ENCODE measurements at places on chromosomes 5 and 9.

DNA sequence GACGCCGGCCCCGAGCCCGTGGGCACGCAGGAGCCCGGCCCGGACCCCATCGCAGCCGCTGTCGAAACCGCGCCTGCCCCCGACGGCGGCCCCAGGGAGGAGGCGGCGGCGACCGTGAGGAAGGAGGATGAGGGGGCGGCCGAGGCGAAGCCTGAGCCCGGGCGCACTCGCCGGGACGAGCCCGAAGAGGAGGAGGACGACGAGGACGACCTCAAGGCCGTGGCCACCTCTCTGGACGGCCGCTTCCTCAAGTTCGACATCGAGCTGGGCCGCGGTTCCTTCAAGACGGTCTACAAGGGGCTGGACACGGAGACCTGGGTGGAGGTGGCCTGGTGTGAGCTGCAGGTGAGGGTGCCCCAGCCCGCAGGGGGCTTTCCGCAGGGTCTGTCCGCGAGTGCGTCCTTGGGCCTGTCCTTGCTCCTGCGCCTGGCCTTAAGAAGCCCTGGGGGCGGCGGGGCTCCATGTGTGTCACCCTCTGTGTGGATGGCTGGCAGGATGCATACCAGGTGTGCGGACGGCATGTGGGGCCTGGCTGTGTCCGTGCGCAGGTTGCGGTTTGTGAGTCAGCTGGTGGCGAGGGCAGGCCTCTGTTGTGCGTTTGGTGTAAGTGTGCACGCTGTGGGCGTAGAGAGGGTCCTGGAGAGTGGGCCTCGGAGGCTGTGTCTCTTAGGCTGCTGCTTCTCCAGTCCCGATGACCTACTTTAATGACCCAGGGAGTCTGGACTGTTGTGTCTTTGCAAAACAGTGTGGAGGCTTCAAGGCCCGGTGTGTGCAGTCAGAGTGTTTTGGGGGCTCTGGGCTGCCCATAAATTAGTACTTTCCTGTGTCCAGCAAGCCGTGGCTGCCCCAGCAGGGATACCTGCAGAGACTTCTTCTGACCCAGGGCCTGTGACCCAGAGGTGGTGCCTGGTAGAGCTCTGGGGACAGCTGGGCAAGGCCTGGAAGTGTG lies 1.6 kb downstream of the WNK2 start:
- no peak overlapping the region for H3K4me3 ChIP-seq
- DNase-seq, result no peak
- no peaks in the 10 kb centered on the region for H3K36me3 ChIP-seq

DNA sequence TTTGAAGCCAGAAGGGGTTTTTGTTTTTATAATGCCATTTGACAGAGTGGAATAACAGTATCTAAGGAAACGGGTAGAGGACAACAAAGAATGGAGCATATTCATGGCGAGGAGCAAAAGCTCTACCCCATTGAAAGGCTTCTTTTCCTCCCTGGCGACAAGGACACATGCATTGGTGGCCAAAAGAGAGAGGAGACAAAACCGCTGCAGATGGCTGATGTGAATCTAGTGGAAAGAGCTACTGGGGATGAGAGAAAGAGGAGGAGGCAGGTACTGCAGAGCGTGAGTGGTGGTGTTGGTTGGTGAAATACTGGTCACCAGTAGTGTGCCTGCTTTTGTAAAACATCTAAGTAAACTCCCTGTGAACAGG lies 491 bp downstream of the APC start:
- peaks cover 4% of the 10 kb centered on the region for H3K4me1 ChIP-seq
- no peak overlapping the region for H3K27ac ChIP-seq
- no peaks in the 10 kb centered on the region for H3K36me3 ChIP-seq
- no peak for DNase-seq

- peaks cover 26% of the 10 kb centered on the region for H3K4me1 ChIP-seq
- peak overlapping the region; percentile 98 for H3K27ac ChIP-seq
- DNase-seq, result peak; percentile 57
- H3K27me3 ChIP-seq, result no peaks in the 10 kb centered on the region
Observed at GRCh38 chr9:5557606-5558587, 47.6 kb downstream of the PDCD1LG2 start.

DNA sequence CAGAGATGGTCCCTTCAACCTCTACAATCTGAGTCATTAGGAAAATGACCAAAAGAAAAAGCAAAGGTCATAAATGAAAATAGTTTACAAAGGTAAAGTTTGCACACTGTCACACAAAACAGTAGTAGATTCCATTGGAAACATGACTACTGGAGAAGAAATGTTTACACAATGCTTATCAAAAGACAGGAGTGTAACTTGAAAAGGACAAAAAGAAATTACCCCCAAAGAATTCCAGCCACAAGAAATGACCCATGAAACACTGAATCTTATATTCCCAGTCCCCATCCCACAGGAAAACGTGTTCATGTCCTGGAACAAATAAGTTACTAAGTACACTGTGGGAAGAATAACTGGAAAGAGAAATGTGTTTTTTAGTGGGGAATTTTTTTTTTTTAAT lies 385.1 kb downstream of the SEMA5A start:
- no peak overlapping the region for H3K4me3 ChIP-seq
- H3K4me1 ChIP-seq, result no peaks in the 10 kb centered on the region

- H3K4me1 ChIP-seq, result no peaks in the 10 kb centered on the region
- no peak overlapping the region for H3K27ac ChIP-seq
- DNase-seq, result no peak
- no peaks in the 10 kb centered on the region for H3K36me3 ChIP-seq
- H3K4me3 ChIP-seq, result no peak overlapping the region
- H3K27me3 ChIP-seq, result no peaks in the 10 kb centered on the region
Observed at GRCh38 chr5:82119889-82120288, 148.1 kb downstream of the ATG10 start.

DNA sequence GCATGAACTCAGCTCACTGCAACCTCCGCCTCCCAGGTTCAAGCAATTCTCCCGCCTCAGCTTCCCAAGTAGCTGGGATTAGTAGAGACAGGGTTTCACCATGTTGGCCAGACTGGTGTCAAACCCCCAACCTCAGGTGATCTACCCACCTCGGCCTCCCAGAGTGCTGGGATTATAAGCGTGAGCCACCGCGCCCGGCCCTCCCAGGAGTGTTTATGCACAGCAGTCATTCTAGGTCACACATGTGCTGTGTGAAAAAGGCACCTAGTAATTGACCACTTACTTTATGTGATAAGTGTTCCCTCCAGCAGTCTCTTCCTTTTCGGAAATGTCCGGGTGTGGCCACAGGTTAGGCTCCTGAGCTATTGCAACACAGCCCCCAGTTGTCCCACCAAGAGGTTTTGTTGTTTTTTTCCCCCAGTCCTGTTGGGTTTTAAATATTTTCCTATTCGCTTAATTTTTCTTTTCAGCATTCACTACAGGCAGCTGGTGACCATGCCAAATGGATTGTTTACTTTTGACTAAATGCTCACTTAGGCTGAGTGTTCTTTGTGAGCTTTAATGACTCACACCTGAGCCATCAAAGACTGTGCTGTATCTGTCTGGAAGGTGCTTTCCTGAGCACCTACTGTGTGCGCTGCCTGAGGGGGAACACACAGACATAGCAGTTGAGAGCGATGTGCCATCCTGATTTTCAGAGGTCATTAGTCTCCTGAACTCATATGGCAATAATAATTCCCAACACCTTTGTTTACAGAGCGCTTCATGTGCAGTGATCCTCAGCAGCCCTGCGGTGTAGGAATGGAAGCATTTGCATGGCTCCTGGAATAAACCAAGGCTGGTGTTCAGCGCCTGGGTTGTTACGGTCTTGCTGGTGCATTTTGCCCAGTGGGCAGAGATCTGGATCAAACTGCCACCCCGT lies 94.3 kb downstream of the MVB12B start:
- H3K27ac ChIP-seq, result no peak overlapping the region
- H3K4me3 ChIP-seq, result no peak overlapping the region
- no peaks in the 10 kb centered on the region for H3K4me1 ChIP-seq
- no peaks in the 10 kb centered on the region for H3K27me3 ChIP-seq
- DNase-seq, result no peak

- H3K27me3 ChIP-seq, result no peaks in the 10 kb centered on the region
- H3K27ac ChIP-seq, result no peak overlapping the region
- no peaks in the 10 kb centered on the region for H3K36me3 ChIP-seq
- H3K4me1 ChIP-seq, result no peaks in the 10 kb centered on the region
Observed at GRCh38 chr5:136661026-136661425, 295.7 kb upstream of the TRPC7 start.

DNA sequence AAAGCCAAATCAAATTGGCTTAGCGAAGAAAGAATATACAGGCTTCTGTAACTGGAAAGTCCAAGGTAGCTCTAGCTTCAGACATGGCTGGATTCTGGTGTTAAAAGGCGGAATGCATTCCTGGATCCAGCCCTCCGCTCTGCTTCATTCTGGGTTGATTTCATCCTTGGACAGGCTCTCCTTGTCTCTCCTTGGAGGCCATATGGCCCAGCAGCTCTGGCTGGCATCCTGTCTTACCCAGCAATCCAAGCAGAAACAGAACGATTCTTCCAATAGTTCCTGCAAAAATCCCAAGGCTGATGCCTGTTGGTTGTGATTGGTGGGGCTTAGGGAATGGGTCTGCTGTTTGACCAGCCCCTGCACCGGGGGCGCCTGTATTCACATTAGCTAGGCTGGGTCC lies 37.0 kb upstream of the SAP30L start:
- no peaks in the 10 kb centered on the region for H3K27me3 ChIP-seq
- no peak for DNase-seq
- H3K27ac ChIP-seq, result no peak overlapping the region
- no peaks in the 10 kb centered on the region for H3K36me3 ChIP-seq

DNA sequence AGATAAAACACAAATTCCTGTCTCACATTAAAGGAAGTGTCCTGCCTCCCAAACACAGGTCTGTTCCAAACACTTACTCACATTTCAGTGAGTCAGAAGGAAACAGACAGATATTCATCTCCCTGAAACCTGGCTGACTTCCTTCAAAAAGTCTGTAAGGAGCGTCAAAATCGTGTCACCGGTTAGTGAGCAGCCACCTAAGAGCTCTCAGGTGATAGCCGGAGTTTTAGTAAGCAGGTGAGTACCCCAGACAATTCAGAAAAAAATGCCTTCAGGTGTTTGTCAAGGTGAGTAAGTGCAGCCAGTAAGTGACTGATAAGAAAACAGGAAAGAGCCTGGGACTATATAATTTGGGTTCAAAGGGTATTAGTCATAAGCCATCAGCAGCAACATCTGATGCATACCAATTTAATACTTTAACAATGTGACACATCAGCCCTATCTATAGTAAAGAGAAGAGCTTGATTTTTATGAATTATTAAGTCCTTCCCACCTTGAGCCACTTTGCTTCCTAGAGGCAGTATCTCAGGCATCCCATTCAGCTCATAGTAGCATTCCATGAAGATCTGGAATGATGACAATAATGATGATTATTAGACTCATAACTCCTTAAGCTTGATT lies 1.3 kb upstream of the ITGA2 start:
- DNase-seq, result no peak
- no peaks in the 10 kb centered on the region for H3K4me1 ChIP-seq
- H3K27me3 ChIP-seq, result no peaks in the 10 kb centered on the region
- no peaks in the 10 kb centered on the region for H3K36me3 ChIP-seq
- no peak overlapping the region for H3K4me3 ChIP-seq

DNA sequence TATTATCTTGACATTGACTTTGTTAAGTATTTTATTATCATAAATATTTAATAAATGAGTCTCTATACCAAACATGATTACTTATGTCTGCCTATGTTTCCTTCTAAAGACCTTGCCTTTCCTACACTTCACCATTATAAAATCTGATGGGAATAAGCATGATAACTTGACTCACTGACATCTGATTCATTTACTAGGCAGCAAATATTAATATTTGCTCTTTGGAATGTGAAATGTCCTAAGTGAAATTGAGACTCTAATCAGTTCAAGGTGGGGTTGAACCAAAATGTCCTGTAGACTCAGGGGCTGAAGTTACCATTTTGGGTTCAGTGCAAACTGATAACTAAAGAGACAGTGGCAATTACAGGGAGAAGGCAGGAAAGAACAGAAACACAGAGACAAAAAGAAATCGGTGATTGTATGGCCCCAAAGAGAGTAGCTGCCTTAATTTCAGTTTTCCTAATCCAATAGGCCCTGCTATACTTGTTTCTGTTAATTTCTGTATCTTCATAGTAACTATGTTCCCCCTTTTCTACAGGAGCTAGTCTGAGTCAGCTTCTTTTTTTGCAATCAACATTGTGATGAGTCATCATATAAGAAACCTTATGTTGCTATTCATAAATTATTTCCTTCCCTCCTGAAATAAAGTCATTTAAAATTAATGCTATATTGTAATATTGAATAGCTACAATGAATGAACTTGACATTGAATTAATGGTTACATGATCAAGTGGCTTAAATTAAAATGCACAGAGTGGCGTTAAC lies 296.8 kb downstream of the PDE4D start:
- no peaks in the 10 kb centered on the region for H3K27me3 ChIP-seq
- H3K27ac ChIP-seq, result no peak overlapping the region
- H3K36me3 ChIP-seq, result no peaks in the 10 kb centered on the region
- no peaks in the 10 kb centered on the region for H3K4me1 ChIP-seq

- DNase-seq, result peak; percentile 56
- H3K27ac ChIP-seq, result no peak within 1 kb of the TSS
- H3K27me3 ChIP-seq, result no peaks in the 10 kb centered on the region
- peak within 1 kb of the TSS; percentile 65 for H3K4me3 ChIP-seq
- H3K36me3 ChIP-seq, result no peaks in the 10 kb centered on the region
Observed at GRCh38 chr5:64505769-64506566, at the start of gene RGS7BP. TSS of gene RGS7BP (plus strand) at chr5:64506015. CDS start at chr5:64506625, 610 bp downstream.

GRCh38 chr5:158303275-158303674 lies 444.3 kb upstream of the CLINT1 start:
- no peaks in the 10 kb centered on the region for H3K27me3 ChIP-seq
- H3K27ac ChIP-seq, result no peak overlapping the region
- no peaks in the 10 kb centered on the region for H3K4me1 ChIP-seq
- no peaks in the 10 kb centered on the region for H3K36me3 ChIP-seq
- H3K4me3 ChIP-seq, result no peak overlapping the region

GRCh38 chr9:105046907-105047741 lies 119.2 kb upstream of the ABCA1 start:
- no peaks in the 10 kb centered on the region for H3K36me3 ChIP-seq
- H3K4me3 ChIP-seq, result no peak overlapping the region
- no peaks in the 10 kb centered on the region for H3K27me3 ChIP-seq
- DNase-seq, result no peak

- no peak overlapping the region for H3K27ac ChIP-seq
- H3K27me3 ChIP-seq, result no peaks in the 10 kb centered on the region
- no peaks in the 10 kb centered on the region for H3K4me1 ChIP-seq
- DNase-seq, result no peak
- H3K36me3 ChIP-seq, result no peaks in the 10 kb centered on the region
Observed at GRCh38 chr5:19369048-19369447, 619.0 kb downstream of the CDH18 start.

- DNase-seq, result no peak
- H3K27ac ChIP-seq, result no peak overlapping the region
- no peak overlapping the region for H3K4me3 ChIP-seq
- H3K27me3 ChIP-seq, result no peaks in the 10 kb centered on the region
Observed at GRCh38 chr5:138655530-138656190, 80.5 kb upstream of the HSPA9 start.

GRCh38 chr9:34862043-34862442 lies 96.0 kb upstream of the PHF24 start:
- DNase-seq, result no peak
- no peaks in the 10 kb centered on the region for H3K4me1 ChIP-seq
- H3K36me3 ChIP-seq, result no peaks in the 10 kb centered on the region
- no peak overlapping the region for H3K27ac ChIP-seq
- no peaks in the 10 kb centered on the region for H3K27me3 ChIP-seq

GRCh38 chr9:134630861-134631260 lies 10.7 kb upstream of the COL5A1 start:
- no peak overlapping the region for H3K4me3 ChIP-seq
- no peaks in the 10 kb centered on the region for H3K4me1 ChIP-seq
- H3K36me3 ChIP-seq, result no peaks in the 10 kb centered on the region

- H3K27ac ChIP-seq, result no peak overlapping the region
- H3K4me3 ChIP-seq, result no peak overlapping the region
- H3K27me3 ChIP-seq, result no peaks in the 10 kb centered on the region
- no peaks in the 10 kb centered on the region for H3K4me1 ChIP-seq
Observed at GRCh38 chr9:2610985-2611384, 10.6 kb upstream of the VLDLR start.

GRCh38 chr5:168734620-168735300 lies 155.6 kb upstream of the PANK3 start:
- H3K4me3 ChIP-seq, result no peak overlapping the region
- H3K36me3 ChIP-seq, result no peaks in the 10 kb centered on the region
- H3K27ac ChIP-seq, result peak overlapping the region; percentile 28

Data from aorta (tissue), 5 donors.